Lower leg skin (tissue), 4 donors: ENCODE measurements at places on chromosomes 6 and 20.

DNA sequence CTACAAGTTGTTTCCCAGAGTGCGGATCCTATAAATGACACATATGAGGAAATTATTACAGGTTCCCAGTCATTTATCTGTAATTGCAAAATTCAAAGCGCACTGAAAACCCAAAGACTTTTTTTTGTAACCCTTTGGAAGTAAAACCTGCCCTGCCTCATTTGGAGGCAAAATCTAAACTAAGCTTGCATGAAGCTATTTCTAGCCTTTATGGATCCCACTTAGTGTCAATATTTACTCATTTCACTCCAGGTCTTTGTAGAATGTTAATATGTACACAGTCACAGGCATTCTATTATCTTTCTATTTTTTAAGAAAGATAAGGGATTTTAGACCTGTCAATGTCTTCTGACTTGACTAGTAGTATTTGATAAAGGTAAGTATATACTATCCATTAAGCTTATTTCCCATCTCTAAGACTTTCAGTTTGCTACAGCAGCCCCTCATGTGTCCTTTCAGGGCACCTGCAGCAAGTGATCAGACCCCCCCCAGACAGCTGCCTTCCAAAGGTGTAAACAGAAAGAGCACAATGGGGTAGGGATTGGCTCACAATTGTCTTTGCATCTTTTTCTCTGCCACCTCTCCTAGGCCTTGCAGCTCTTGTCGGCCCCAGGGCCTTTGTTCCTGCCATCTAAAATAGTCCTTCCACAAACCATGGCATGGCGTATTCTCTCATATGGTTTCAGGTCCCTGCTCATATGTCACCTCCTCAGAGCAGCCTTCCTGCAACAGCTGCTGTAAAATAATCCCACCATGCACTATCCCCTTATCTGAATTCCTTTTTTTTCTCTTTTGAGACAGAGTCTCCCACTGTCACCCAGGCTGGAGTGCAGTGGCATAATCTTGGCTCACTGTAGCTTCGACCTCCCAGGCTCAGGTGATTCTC is 1.3 kb upstream of the REPS1 start:
- no peak for DNase-seq

DNA sequence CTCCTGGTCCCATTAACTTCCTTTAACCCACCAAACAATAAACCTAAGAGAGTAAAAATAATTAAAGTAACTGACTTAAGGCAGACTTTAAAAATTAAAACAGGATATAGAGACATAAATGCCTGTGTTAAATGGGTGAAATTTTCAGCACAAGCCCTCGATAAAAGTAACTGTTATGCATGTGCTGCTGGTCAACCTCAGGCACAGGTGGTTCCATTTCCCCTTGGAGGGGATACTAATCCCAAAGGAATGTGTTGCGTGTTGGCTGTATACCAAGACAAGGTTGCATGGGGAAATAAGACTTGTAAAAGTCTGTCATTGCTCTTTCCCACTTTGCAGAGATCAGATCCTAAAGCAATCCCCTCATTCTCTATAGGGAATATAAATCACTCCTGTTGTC is 25.8 kb downstream of the HLA-A start:
- DNase-seq: peak; percentile 31

DNA sequence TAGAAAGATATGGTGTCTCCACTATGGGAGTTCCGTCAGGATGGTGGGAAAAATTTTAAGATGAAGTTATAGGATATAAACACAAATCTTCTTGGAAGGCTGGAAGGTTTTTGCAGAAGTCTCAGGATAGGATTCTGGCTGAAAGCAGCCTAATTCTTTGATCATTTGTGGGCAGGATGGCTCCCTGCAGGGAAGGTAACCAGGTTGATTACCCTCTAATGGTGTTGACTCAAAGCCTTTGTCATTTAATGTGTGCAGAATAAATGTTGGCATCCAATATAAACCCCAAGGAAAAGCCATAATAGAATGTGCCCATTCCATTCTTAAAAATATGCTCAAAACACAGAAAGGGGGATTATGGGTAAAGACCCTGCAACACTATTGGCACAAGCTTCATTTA is 204.3 kb downstream of the EPM2A start:
- DNase-seq: no peak

DNA sequence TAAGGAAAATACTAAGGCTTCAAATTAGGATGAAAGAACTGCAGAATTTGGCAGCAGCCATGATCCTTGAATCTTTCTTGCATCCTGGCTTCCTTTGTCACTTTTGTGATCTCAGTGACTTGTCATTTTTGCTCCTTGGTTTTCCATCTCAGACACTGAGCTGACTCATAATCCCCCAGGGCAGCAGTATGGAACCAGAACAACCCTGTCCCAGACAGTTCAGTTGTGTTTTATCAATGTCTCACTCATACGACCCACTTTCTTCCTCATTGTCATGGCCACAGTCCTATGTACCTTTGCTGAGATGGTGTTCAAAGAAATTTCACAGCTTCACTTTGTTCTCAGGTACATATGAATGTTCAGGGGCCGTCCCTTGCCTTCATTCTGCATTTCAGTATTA is 488.5 kb upstream of the BTBD3 start:
- DNase-seq: no peak

DNA sequence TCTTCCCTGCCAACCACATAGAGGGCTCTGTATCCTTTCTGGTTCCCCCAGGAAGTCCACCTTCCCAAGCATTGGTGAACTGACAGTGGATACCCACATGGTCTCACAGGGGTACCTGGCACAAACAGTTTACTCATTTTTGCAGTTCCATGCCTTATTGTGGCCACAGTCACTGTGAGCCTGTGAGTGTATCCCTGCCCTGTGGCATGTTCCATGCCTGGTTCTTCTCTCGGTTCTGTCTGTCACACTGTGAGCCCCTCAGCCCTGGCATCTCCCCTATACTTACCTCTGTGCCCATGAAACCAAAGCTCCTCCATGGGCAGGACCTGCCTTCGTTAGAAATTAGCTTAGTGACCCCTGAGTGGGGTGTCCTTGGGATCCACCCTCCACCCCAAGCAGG is 107.8 kb downstream of the TOX2 start:
- peak; percentile 52 for DNase-seq

DNA sequence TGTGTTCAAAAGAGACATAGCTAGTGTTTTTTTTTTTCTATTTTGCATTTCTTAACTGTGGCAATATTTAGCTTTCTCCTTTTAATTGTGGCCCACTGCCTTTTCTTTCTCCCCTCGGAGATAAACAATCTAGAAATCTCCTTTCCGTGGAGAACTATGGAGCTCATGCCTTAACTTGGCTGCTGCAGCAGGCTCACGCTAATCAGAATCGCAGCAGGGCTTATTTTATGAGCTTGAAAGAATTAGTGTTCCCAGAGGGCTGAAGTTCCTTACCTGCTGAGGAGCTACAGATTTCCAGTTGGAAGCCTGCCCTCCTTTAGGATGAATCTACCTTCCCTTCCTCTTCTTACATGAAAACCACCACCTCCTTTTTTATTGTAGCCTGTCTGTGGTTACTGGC is 35.6 kb downstream of the CTNNBL1 start:
- no peak for DNase-seq

- no peak for DNase-seq
These were observed 39.8 kb upstream of the MYL9 start for GRCh38 chr20:36501367-36502006.

DNA sequence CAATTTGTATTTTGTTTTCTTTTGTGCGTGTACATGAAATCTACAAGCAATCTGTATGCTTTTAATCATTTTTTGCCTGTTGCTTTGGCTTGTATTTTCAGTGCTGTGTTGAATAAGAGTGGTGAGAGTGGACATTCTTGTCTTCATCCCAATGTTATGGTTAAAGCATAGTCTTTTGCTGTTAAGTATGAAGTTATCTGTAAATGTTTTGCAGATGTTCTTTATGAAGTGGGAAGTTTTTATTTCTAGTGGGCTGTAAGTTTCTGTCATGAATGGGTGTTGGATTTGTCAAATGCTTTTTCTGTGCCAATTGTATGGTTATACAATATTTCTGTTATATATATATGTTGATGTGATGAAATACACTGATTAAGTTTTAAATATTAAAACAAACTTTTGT is 24.2 kb downstream of the ZKSCAN3 start:
- no peak for DNase-seq

GRCh38 chr6:142162780-142163179 is 15.7 kb downstream of the VTA1 start:
- no peak for DNase-seq

- no peak for DNase-seq
These were observed 20.2 kb downstream of the PRPH2 start for GRCh38 chr6:42702200-42702599.

GRCh38 chr20:8948442-8949020 is 120.4 kb upstream of the PLCB4 start:
- no peak for DNase-seq

DNA sequence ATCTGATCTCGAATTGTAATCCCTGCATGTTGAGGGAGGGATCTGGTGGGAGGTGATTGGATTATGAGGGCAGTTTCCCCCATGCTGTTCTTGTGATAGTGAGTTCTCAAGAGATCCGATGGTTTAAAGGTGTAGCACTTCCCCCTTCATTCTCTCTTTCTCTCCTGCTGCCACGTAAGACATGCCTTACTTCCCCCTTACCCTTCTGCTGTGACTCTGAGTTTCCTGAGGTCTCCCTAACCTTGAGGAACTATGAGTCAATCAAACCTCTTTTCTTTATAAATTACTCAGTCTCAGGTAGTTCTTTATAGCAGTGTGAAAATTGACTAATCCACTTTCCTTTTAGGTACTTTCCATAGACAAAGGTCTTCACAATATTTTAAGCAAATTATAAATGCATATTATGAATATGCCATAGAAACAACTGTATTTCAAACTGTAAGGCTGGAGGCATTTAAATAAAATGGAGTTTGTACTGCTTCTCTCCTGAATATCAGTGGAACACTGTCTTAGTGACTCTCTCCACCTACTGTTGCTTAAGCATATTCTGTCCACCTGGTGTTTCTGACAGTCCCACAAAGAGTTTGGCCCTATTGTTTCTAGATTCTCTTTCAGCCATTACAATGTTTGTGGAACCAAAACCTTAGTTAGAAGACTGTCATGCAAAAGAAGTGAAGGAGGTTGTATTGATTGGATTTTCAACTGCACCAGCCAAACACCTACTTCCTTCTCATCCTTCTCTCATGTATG is 24.3 kb upstream of the IL17A start:
- no peak for DNase-seq

DNA sequence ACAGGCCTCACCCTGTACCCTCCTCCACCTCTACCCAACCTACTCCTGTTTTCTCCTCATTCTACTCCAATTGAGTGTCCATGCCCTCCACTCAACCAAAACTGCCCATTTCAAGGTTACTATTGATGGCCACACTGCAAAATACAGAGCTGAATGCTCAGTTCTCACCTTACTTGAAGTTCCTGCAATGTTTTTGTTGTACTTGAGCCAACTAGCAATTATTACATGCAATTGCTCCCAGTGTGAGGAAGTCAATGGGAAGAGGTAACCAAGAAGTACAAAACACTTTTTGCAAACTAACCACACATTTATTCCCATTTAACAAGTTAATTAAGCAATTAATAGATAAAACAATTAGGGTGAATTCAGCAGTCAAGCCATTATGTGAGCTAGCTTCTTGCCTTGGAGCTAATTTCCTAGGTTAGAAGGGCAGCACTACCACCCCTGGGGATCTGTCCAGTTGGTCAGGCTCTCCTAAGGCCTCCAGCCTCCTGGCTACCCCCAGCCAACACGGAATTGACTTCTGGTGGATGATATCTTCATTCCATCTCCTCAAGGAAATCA is 52.4 kb upstream of the GGTLC1 start:
- no peak for DNase-seq
